ENCODE measurements at places on chromosomes 5 and 9.

DNA sequence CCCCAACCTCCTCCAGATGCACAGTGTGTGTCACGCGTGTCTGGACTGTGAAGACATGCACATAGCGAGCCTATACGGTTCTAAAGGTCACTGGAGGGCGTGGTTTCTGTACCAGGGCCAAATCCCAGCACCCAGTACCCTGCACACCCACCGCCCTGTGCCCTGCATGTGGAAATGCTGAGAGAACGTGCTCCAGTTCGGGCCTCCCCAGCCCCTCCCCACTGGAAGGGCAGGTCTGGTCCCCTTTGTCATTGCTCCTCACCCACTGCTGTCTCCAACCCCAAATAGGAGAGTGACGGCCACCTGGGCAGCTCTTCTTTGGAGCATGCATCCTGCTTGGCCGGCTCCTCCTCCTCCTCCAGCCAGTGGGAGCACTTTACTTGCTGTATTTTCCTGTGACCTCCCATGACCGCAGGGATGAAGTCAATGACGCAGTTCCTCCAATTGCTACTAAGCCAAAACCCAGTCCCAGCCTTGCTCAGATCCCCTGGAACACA lies 116.7 kb downstream of the WNK2 start:
- no peak for DNase-seq

- DNase-seq = peak; percentile 51
Measured at GRCh38 chr9:94872891-94873511, 146.5 kb downstream of the AOPEP start.

GRCh38 chr5:36301858-36302603 lies at the start of gene RANBP3L:
TSS of gene RANBP3L (minus strand) at chr5:36301902. CDS start at chr5:36301416, 486 bp downstream.
- DNase-seq = peak; percentile 26

DNA sequence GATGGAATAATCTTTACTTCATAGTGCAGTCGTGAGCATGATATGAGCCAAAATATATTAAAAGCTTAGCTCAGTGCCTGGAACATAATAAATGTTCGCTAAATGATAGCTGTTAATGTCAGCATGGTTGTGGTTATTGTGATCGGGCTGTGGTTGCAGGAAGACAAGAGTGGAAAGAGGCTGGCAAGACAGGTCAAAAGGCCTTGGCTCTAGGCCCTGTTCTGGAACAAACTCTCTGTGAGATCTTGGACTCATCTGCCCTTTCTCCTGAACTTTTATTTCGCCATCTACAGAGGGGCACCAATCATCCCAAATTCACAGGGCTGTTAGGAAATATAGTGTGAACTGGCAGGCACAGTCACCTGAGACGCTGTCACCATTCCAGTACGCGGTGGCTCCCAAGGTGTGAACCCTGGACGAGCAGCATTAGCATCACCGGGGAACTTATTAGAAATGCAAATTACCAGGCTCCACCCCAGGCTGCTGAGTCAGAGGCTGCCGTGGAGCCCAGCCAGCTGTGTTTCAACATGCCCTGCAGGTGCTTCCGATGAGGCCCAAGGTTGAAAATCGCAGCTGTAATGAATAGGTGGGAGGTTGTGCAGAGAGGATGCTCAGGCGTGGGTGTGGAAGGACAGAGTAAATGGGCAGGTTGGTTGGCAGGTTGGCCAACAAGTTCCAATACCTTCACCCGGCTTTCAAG lies 50.2 kb upstream of the SAP30L start:
- DNase-seq = no peak

- DNase-seq = no peak
Measured at GRCh38 chr9:37295796-37296195, 126.7 kb upstream of the GRHPR start.

- DNase-seq = no peak
Measured at GRCh38 chr5:147084702-147085101, 150.1 kb upstream of the STK32A start.

- DNase-seq = no peak
Measured at GRCh38 chr9:86279839-86280238, 2.5 kb downstream of the ISCA1 start.

GRCh38 chr5:146540414-146540813 lies 24.4 kb upstream of the GPR151 start:
- DNase-seq = no peak

DNA sequence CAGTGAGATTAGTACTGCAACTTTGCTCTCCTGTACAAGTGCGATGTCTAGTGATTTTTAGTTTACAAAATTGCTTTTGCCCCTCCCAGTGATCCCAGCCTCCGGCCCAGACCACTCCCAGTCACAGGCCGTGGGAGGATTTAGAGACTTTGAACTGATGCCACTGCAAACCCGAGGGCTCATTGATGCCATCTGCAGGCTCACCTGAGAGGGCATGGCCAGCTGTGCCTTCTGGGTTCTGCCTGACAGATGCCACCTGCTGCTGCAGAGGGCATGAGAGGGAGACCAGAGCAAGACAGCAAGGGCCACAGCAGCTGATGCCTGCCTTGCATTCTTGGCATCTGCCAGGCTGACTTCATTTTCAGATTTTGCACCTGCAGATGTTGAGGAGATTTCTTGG lies 593.8 kb downstream of the CDK5RAP2 start:
- no peak for DNase-seq

DNA sequence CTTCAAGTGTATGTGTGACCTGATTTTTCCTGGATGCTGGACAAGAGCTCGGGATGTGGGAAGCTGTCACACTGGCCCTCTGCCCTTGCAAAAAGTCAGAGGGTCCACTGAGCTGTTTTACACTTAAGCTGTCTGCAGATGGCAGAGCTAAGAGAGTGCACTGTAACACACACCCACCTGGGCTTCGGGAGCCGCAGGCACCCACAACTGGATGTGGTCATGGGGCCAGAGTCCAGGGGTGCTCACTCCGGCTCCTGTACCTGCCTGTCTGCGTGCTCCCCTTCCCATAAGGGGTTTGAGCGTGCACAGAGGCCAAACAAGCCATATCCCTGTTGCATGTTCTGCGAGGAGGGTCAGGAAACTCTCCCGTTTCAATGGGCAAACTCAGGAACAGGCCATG lies 82.5 kb downstream of the LRRC70 start:
- no peak for DNase-seq

- DNase-seq = no peak
Measured at GRCh38 chr5:132433141-132433540, 57.4 kb downstream of the IRF1 start.

GRCh38 chr9:137435980-137436760 lies 5.0 kb downstream of the ENTPD8 start:
- DNase-seq = peak; percentile 43

GRCh38 chr5:54651482-54652076 lies 134.0 kb downstream of the SNX18 start:
- peak; percentile 13 for DNase-seq

DNA sequence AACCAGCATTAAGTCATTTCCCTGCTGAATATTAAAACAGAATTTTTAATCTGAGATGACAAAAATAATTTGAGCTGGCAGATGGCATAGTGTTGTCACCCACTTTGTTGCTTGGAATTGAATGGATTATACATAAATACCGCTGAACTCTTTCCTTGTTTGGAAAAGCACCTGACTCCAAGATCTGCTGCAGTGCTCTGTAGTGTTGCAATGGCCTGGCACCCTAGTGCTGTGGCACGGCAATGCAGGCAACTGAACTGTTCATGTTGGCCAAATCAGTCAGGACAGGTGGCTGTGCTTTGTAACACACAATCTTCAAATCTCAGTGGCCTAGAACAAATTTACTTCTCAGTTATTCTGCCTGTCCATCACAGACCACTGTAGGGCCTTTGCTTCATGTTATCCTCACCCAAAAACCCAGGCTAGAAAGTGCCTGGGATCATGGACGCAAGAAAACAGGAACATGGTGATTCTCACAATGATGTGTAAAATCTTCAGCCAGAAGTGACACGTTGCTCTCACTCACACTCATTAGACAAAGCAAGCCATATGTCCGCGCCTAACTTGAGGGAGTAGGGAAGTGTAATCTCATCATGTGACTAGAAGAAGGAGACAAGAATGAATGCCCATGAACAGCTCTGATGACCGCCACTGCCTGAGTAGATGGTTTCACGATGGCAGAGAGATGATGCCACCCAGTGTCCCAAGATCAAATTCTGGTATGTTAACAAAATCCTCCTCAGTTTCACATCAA lies 191.9 kb upstream of the PUM3 start:
- no peak for DNase-seq

GRCh38 chr9:114149765-114150340 lies 5.5 kb upstream of the COL27A1 start:
- DNase-seq = peak; percentile 44

GRCh38 chr9:92325991-92326500 lies 293 bp downstream of the CENPP start:
- no peak for DNase-seq

DNA sequence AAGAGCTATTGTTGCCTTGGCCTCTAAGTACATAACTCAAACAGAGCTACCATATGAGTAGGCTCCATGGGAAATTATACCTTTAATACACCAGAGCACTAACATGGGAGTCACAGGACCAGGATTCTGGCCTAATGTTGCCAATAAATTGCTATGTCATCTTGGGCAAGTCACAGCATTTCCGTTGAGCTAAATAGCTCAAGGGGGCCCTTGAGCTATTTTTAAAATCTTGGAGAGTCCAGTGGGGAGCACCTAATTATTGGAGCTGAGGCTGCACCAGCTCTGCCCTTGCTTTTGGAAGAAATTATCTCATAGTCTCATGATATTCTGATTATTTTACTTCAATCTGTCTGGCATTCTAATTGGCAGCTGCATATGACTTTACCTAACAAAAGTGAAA lies 350.8 kb downstream of the ENC1 start:
- no peak for DNase-seq

- no peak for DNase-seq
Measured at GRCh38 chr5:173629628-173630027, 13.2 kb upstream of the BOD1 start.

- no peak for DNase-seq
Measured at GRCh38 chr5:158898185-158899177, 201.2 kb downstream of the EBF1 start.

DNA sequence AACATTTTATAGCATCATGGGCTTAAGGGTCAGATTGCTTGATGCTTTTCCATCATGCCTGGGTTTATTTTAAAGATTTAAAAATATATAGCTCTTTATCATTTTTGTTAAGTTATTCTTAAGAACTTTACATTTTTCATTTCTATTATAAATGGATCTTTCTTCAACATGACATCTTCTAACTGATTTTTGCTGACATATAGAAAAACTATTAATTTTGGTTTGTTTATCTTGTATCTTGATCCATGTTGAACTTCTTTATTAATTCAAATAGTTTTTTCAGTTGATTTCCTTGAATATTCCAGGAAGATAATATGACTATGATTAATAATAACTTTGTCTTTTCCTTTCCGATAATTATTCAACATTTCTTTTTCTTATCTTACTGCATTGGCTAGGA lies 237.9 kb upstream of the CLINT1 start:
- DNase-seq = no peak

DNA sequence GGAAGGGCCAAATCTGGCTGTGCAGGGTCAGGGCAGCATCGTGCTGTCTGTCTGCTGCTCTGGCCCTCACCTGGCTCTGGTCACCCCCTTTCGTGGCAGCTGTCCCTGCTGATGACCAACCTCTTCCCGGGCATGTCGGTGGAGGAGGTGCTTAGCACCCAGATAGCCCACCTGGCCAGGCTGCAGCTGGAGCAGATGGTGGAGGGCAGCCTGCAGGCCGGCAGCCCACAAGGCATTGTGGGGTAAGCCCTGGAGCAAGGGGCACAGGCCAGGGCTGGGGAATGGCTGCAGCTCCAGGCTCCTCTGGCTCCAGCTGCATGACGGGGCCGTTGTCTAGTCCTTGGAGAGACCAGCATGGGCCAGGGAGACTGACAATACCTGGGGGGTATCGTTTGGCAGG lies 8.2 kb downstream of the TOR2A start:
- no peak for DNase-seq

- no peak for DNase-seq
Measured at GRCh38 chr9:1267141-1267570, 217.0 kb downstream of the DMRT2 start.

DNA sequence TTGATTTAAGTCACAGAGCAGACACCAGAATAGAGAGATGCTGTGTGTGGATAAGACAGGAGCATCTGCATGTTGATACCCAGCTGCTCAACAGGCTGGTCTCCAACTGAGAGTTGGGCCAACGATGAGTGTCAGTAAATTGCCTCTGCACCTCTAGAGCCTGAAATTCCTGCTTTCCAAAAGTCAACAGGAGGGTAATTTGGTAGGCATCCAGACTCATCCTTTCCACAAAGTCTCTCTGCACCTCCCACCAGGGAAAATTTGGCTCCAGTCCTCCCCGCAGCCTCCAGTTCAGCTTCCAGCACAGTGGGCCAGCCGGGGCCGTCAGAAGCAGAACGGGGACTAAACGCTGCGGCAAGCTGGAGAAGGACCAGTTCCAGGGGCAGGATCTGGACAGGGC lies 136.9 kb downstream of the RFK start:
- DNase-seq = no peak

GRCh38 chr5:43700601-43701000 lies 97.6 kb downstream of the NNT start:
- DNase-seq = no peak

DNA sequence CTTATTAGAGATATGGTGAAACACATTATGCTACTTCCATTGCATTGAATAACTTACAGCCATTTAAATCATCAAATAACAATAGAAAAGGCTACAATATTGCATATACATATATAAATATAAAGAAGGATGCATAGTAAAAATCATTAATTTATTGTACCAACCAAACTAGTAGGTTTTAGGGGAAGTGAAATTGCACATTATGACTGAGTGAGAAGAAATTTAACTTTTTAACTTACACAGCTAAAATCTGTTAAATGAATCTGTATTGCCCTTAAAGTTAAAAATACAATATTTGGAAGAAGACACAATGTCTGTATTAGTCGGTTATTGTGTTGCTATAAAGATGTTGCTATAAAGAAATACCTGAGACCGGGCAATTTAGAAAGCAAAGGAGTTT lies 2073.7 kb upstream of the ACO1 start:
- DNase-seq = no peak

GRCh38 chr5:156825688-156826087 lies 24.4 kb upstream of the PPP1R2B start:
- DNase-seq = no peak

DNA sequence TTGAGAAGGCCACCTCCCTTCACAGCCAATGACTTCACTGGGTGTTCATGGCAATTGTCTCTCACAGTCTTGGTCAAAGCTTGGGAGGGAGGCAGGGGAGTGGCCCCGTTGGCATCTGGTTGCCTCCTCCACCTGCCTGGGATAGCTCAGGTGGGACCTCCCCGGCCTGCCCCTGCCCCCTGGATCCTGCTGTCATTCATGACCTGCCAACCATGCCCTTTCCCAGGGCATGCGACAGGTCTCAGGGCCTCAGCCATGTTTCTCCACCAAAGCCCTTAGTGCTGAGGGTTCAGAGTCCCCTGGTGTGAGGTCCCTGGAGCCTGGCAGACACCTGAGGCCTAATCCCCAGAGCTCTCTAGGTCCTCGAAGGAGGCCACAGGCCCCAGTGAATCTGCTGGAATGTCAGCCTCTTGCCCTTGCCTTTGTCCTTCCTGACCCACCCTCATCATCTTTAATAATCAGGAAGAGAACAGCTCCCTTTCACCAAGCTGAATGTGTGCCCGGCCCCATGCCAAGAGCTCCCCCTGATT lies 5.6 kb downstream of the DAB2IP start:
- no peak for DNase-seq
